ENCODE measurements at places on chromosomes 3 and 15.

DNA sequence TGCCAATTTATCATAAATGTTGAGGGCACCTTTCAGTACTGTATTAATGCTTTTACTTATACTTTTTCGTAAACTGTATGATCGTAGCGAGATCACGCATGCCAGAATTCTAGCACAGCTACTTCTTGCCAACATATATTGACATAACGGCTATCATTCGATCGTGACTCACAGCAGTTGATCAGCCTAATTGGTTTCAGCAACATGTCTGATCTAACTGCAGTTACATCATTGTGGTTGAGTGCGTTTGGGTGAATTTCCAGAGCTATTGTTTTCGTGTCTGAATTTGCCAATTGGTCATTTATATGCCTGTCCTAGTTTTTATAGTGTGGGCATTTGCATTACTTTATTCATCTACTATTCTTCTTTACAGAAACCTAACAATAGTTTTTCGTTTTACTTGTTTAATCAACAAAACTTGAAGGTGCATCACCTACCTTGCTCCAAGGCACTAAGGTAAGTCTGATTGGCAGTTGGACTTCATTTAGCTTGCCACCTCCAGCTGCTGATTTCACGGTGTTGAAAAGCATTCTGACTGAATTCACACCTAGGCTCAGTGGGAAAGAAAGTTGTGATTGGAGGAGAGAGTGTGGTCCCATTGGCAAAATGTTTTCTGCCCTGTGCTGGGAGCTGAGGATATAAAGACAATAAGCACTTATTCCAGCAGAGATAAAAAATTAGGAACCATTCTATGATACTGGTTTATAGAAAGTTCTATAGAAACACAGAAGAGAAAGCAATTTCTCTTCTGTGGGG, 120.9 kb upstream of the RGMA start:
- no peak for DNase-seq

- DNase-seq, result no peak
Measured at GRCh38 chr3:160569894-160570652, 4.7 kb upstream of the KPNA4 start.

- DNase-seq, result no peak
Measured at GRCh38 chr15:33091983-33092693, 102.4 kb downstream of the FMN1 start.

DNA sequence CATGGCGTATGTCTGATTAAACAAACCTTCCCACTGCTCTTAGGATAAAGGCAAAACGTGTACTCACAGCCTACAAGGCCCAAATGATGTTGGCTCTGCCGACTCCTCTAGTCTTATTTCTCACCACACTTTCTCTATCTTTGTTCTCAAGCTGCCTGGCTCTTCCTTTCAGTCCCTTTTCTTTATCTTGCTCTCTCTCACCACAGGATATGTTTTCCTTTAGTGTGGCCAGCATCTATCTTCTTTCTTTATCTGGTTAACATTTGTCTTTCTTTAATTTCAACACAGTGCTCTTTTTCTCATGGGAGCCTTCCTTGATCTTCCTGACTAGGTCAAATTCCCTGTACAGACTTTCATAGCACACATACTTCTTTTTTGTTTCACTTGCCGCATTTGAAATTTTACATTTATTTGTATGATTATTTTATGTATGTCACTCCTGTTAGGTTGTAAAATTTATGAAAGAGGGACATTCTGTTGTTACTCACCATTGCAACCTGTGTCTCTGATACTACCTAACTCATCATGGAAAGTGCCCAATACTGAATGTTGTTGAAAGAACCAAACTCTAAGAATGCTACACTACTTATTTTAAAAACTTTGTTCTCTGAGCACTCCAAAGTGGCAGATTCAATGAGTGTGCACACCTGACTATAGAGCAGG, 328.9 kb upstream of the CBLB start:
- no peak for DNase-seq

GRCh38 chr15:58585693-58586443, 154.1 kb downstream of the LIPC start:
- DNase-seq, result no peak

DNA sequence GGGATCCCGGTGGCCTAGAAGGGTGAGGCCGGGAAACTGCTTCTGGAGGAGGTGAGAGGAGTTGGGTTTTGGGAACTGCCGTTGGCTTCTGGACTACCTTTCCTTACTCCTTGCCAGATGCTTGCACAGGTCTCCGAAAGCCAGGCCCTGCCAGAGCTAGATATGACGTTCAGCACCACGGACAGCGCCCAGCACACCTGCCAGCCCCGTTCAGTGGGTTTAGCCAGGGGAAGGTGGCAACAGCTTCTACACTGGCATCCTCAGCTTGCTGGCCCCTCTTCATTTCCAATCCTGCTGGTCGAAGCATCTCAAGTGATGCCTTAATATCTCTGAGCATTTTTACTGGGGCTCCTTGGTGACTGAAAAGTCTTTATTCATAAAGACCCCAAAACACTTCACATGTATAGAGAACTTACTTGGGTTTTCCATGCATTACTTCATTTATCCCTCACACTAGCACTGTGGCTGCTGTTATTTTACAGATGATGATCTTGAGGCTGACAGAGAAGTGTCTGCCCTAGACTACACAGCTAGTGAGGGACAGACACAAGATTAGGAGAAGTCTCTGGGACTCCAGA, 21.9 kb downstream of the HCN4 start:
- no peak for DNase-seq

- DNase-seq, result no peak
Measured at GRCh38 chr3:169311381-169311780, 352.1 kb downstream of the MECOM start.

Data from NCI-H187 (cell line).